ENCODE measurements at places on chromosomes 6 and 20. TPM values are rescaled to one million over a fixed set of nuclear protein-coding genes. Genes with fewer than 3 reads are reported as not detected.

The POU3F2 gene
- polyA plus RNA-seq = 0.10 TPM

- DNase-seq = no peak
Observed at GRCh38 chr6:69059413-69059812, 424.3 kb downstream of the ADGRB3 start.

- no peak for DNase-seq
Observed at GRCh38 chr20:38609815-38610214, 8.2 kb downstream of the ARHGAP40 start.

GRCh38 chr6:122747573-122747972, 31.9 kb upstream of the FABP7 start:
- DNase-seq = no peak

- DNase-seq = no peak
Observed at GRCh38 chr6:27478141-27478705, 5.3 kb upstream of the ZNF184 start.

The AGER gene
- 15.8 TPM for polyA plus RNA-seq

GRCh38 chr6:14294270-14294951, 176.8 kb downstream of the CD83 start:
- no peak for DNase-seq

DNA sequence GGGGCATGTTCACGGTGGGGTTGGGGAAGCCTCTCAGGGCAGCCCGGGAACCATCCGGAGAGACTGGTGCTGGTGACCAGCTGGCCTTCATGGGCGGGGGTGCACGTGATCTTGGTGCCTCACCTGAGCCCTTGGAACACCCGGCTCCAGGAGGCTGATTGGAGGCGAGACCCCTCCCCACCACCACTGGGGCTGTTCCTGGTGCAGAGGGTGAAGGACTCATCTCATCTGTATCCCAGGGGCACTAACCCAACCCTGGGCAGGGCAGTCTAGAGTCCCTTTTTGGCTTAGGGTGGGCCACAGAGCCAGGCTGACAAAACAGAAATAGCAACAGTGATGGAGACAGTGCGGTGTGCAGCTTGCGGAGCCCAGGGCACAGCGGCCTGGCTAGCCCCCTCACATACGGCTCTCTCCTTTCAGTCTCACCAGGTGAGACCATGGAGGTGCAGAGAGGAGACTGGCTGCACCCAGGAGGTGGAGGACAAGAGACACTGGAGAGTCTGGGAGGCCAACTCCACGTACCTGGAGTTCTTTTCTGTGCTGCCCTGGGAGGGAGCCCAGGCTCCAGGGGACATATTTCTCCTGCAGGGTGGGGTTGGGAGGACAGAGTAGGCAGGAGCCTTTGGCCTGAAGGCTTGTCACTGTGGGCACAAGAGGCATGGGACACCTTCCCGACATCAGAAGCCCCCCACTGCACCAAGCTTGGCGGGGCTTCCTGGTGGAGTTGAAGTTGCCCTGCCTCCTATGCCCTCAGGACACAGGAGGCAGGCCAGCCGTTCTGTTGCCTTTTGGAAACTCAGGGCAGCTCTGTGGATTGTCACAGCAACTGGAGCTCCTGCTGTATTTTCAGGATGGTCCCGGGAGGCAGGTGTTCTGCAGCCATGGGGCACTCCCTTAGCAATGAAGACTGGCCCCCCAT, 106.0 kb downstream of the SYCP2 start:
- no peak for DNase-seq

DNA sequence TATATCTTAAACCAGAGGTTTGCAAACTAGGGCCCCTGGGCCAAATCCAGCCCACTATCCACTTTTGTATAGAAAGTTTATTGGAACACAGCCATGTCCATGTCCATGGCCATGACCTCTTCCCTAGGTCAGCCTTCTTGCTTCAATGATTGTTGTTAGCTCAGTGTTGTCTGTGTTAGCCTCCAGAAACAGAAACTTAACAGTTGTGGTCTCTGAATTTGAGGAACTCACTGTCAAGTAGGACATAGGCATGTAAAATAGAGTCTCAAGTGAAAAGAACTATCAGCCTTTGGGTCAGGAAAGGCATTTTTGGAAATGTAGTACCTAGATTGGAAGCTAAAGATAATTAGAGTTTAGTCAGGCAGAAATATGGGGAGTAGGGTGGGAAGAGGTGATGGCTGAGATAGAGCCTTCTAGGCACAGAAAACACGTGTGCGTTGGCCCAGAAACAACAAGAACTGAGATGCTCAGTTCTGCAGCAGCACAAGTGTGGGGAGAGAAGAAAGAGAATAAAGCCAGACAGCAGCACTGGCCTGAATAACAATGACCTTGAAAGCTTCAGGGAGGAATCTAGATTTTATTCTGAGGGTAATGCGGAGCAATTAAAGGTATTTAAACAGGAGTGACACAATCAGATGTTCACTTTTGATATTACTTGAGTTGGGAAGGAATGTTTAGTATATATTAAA, 87.0 kb upstream of the OLIG3 start:
- no peak for DNase-seq

GRCh38 chr6:109263873-109264700, 118.2 kb downstream of the CD164 start:
- no peak for DNase-seq

The FAXC gene
- polyA plus RNA-seq = 6.9 TPM

DNA sequence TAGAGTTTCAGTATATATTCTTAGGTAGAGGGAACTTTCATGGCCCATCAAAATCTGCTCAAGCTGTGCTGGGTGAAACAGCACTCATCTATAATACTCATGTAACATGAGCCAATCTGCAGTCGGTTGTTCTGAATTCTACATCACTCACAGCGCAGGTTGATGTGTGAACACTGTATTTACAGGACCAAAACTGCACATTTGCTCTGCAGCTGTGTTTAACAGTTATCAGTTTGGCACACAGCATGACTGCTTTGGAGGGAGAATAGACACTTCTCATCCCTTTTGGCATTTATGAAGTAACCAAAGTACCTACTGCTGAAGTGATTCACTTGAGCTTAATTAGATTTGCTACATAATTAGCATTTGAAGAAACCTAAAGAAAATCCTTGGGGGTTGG, 225.1 kb downstream of the BCKDHB start:
- no peak for DNase-seq

GRCh38 chr20:46017272-46017671, 8.6 kb downstream of the MMP9 start:
- DNase-seq = no peak

GRCh38 chr20:63270606-63271325, 1.8 kb upstream of the ARFGAP1 start:
- DNase-seq = no peak

The AKAP7 gene
- 9.8 TPM for polyA plus RNA-seq

The RIN2 gene
- polyA plus RNA-seq = 38.2 TPM

DNA sequence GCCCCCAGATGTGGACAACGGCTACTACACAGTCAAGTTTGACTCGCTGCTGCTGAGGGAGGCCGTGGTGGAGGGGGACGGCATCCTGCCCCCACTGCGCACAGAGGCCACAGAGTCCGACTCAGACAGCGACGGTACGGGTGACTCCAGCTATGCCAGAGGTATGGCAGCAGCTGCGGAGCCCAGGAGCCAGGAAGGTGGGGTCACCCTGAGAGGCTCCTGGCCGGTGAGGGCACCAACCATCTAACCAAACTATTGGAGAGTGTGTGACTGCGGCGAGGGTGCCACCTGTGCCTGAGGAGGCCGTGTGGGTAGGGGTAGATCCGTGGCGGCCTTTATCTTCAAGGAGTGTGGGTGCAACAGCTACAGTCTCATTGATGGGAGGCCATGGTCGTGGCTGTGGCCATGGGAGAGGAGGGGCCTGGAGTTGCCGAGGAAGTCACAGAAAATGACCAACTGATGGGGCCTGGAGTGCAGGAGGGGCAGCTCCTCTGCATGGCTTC, 2.8 kb upstream of the LIME1 start:
- no peak for DNase-seq

GRCh38 chr6:156938143-156938542, 161.0 kb downstream of the ARID1B start:
- DNase-seq = no peak

DNA sequence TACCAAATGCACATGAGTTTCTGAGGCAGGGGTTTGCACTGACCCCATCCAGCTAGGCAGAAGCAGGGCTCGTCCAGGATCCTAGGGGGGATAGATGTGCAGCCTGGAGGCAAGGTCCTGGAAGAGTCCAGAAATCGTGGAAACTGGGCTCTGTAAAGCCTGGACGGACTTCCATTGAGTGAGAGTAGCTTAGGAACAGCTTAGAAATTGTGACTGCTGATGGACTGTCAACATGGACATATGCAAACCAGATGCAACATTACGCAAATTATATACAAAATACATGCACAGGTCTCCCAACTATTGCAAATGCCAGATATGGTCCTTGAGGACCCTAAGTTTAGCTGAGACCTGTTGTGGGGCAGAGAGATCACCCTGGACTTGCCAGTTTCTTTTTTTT, 4.8 kb upstream of the EMILIN3 start:
- DNase-seq = no peak

The TRIM10 gene
- polyA plus RNA-seq = 0.47 TPM

DNA sequence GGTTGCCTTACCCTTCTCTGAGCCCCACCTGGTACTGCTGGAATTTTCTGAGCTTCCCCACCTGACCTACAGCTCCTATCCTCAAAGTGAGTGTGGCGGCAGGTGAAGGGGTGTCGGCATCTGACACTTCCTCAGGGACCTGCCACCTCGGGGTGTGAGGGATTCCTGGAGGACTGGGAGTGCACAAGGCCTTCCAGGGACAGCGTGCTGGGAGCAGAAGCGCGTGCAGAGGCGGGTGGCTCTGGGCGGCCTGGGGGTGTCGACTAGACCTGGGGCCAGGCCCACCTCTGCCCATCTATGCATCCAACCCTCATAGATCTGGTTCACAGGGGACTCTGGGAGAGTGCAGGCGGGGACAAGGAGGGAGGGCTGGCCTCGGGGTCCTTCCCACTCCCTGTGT, 7.8 kb downstream of the DLGAP4 start:
- DNase-seq = no peak

The JPH2 gene
- polyA plus RNA-seq = 1.2 TPM

The PXDC1 gene
- 17.5 TPM for polyA plus RNA-seq

The CNKSR3 gene
- polyA plus RNA-seq = 62.1 TPM

DNA sequence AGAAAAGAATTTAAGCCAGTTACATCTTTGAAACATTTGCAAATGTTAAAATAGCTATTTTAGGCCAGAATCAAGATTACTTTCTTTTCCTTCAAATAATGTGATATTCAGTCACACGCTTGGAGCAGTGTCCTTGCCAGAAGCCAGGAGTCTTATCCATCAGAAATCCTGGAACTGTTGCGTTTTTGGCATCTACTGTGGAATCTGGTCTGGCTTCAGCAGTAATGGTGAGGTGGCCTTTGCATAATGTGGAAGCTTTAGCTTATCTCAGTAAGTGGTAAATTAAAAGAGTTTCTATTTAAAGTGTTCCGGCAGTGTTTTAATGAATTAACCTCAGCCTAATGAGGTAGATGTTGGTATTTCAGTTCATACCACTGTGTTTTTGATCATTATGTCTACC, 97.6 kb downstream of the FIG4 start:
- DNase-seq = no peak

GRCh38 chr20:33670715-33671499, 3.3 kb downstream of the NECAB3 start:
- no peak for DNase-seq

The ANKRD6 gene
- polyA plus RNA-seq = 22.2 TPM

The PTPN1 gene
- polyA plus RNA-seq = 30.9 TPM

The B3GAT2 gene
- polyA plus RNA-seq = 1.0 TPM

The NRSN1 gene
- polyA plus RNA-seq = 0.36 TPM

The LY6G6C gene
- 0.28 TPM for polyA plus RNA-seq

The OR2J1 gene
- polyA plus RNA-seq = not detected

The DPPA5 gene
- polyA plus RNA-seq = not detected

GRCh38 chr6:38720295-38720694, 5.2 kb downstream of the DNAH8 start:
- no peak for DNase-seq

All from right renal cortex interstitium (tissue), 3 donors.